Natural killer cell treated with Interleukin-12 subunit alpha and Interleukin-12 subunit beta and Interleukin-15 and Interleukin-18, amount 100 ng/mL, for 72 hours (primary cell): ENCODE measurements at places on chromosomes 1 and 21. TPM values are rescaled to one million over a fixed set of nuclear protein-coding genes. Genes with fewer than 3 reads are reported as not detected.

SNAP47 gene
- 32.5 TPM for total RNA-seq

ACTRT2 gene
- total RNA-seq: not detected

B3GALNT2 gene
- 10.3 TPM for total RNA-seq

DNA sequence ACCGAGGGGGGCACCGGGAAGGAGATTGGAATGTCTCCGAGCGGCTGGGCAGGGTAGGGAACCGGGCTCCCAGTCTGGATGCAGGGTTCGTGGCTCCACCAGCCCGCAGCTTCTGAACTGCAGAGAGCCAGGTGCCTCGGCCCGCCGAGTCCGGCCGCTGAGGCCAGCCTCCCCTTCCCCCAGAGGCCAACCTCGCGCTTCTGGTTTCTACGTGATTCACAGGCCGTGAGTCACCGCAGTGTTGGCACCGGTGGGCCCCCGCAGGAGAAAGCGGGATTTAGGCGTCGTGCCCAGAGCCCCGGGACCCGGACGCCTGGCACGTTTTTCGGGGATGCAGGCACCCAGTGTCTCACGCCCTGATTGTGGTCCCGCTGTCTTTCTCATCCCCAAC is 458 bp downstream of the CRABP2 start:
- no peak for DNase-seq
- no peaks in the 10 kb centered on the region for H3K4me1 ChIP-seq
- peaks cover 20% of the 10 kb centered on the region for H3K27me3 ChIP-seq
- H3K4me3 ChIP-seq: peak overlapping the region; percentile 20
- no peaks in the 10 kb centered on the region for H3K36me3 ChIP-seq

DNA sequence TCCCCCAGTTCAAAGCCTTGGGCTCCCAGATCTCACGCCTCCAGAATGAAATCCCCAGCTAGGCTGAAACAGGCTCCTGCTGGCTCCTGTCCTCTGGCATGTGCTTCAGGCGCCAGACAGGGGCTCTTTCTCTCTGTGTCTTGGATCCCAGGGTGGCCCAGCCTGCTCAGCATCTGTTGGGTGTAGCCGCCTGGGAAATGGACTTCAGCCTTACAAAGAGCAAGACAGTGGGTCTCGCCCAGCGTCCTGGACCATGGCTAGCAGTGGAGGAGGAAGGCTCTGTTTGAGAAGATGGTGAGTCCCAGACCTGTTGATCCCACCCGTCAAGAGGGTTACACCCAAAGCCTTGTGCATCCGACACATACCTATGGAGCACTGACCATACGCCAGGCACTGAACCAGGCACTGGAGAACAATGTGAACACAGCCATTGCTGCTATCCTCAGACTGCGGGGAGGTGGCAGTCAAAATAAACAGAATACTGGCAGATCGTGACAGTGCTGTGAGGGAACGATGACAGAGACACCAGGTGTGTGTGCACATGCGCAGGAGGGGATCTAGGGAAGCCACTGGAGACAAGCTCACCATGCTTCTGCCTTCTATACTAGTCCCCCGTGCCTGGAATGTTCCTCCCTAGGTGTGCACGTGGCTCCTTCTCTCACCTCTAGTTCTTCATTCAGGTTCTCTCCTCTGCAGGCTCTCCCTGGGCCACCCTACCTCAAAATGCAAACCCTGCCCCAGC is 93.0 kb upstream of the GCLM start:
- no peaks in the 10 kb centered on the region for H3K27me3 ChIP-seq
- no peaks in the 10 kb centered on the region for H3K4me1 ChIP-seq
- H3K4me3 ChIP-seq: no peak overlapping the region
- H3K36me3 ChIP-seq: no peaks in the 10 kb centered on the region

GRCh38 chr1:101235696-101236515 is 913 bp upstream of the S1PR1 start:
- H3K27ac ChIP-seq: peak overlapping the region; percentile 85
- peaks cover 55% of the 10 kb centered on the region for H3K4me1 ChIP-seq
- DNase-seq: peak; percentile 73
- peaks cover 18% of the 10 kb centered on the region for H3K36me3 ChIP-seq

- peaks cover 6% of the 10 kb centered on the region for H3K4me1 ChIP-seq
- H3K27ac ChIP-seq: no peak overlapping the region
- H3K27me3 ChIP-seq: no peaks in the 10 kb centered on the region
- H3K36me3 ChIP-seq: peaks cover 54% of the 10 kb centered on the region
- no peak for DNase-seq
Observed at GRCh38 chr1:39317910-39318633, 113.6 kb downstream of the MACF1 start.

DNA sequence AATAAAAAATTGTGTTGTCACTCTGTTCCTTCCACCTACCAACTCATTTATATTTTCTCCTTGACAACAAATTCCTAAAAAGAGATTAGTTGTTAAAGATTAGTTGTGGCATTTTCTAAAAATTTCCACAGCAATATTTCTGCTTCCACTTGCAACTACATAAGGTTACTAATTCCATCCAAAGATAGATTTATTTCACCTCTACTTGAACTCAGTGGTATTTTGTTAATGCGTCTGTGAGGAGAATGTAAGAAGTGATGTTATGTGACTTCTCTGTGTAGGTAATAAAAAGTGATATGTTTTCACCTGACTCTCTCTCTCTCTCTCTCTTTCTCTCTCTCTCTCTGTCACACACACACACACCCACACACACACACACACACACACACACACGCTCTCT is 1104.8 kb downstream of the AMY1C start:
- DNase-seq: no peak
- no peaks in the 10 kb centered on the region for H3K4me1 ChIP-seq
- H3K27me3 ChIP-seq: no peaks in the 10 kb centered on the region
- H3K36me3 ChIP-seq: no peaks in the 10 kb centered on the region
- H3K4me3 ChIP-seq: no peak overlapping the region
- H3K27ac ChIP-seq: no peak overlapping the region

DNA sequence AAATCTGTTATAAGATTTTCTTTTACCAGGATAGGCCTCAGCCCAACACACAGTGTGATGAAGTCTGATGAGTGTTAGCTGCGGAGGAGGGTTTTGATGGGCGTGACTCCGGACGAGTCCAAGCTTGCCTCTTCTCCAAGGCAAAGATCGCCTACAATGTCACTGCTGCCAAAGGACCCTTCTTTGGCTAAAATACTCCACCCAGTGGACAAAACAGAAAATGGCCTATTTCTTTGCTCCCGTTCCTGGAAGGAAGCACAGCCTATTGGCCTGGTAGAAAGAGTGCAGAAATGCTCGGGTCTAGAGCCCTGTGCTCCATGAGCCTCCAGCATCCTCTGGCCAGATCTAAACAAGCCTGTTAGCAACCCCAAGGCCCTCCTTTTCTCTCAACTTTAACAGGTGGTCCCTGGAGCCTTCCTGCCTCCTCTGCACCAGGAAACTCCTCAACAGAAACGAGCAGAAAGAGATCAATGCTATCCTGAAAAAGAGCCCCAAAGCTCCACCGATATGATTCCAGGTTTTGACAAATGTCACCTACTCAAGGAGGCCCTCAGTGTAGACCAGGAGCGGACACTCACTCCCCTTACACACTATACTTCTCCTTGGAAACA is 3.4 kb upstream of the CASQ2 start:
- H3K4me3 ChIP-seq: no peak overlapping the region
- no peaks in the 10 kb centered on the region for H3K4me1 ChIP-seq
- no peak for DNase-seq
- H3K36me3 ChIP-seq: no peaks in the 10 kb centered on the region
- H3K27ac ChIP-seq: no peak overlapping the region
- peaks cover 3% of the 10 kb centered on the region for H3K27me3 ChIP-seq

- no peaks in the 10 kb centered on the region for H3K27me3 ChIP-seq
- peaks cover 4% of the 10 kb centered on the region for H3K36me3 ChIP-seq
- H3K4me3 ChIP-seq: no peak overlapping the region
- no peak for DNase-seq
- no peak overlapping the region for H3K27ac ChIP-seq
Observed at GRCh38 chr1:3868464-3869006, 11.3 kb downstream of the DFFB start.

DNA sequence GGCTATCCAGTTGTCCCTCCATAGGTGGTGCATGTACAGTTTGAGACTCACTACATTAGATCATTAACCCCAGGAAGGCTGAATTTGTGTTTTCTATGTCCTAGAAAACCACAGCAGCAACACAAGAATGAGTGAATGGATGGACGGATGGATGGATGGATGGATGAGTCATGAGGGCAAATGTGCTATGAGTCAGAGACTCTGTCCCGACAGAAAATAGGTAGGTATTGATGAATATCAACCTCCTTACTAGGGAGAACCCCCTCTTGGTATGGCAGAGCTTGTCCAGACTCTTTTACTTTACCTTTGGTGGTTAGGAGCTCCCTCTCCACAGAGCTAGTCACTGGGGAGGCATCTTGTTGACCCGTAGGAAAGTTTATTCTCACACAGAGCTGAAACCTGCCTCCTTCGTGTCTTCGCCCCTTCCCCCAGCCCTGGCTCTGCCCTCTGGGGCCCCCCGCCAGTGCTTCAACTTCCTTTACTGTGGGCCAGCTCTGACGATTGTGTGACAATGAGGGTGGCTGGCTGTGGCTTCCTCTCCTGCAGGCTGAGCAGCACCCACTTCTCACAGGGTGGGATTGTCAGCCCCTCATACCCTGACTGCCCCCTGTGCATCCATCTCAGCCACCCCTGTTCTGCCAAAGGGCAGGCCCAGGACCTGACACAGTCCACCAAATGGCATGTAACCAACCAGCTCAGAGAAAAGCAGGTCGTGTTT is 145.2 kb downstream of the FOXD2 start:
- H3K27me3 ChIP-seq: peaks cover 21% of the 10 kb centered on the region
- H3K4me1 ChIP-seq: peaks cover 3% of the 10 kb centered on the region
- DNase-seq: no peak
- H3K4me3 ChIP-seq: no peak overlapping the region

- H3K4me1 ChIP-seq: no peaks in the 10 kb centered on the region
- H3K36me3 ChIP-seq: no peaks in the 10 kb centered on the region
- no peak for DNase-seq
Observed at GRCh38 chr1:14100444-14100843, 400.5 kb downstream of the PRDM2 start.

- H3K27me3 ChIP-seq: peaks cover 6% of the 10 kb centered on the region
- no peak for DNase-seq
- no peaks in the 10 kb centered on the region for H3K4me1 ChIP-seq
- H3K27ac ChIP-seq: no peak overlapping the region
Observed at GRCh38 chr1:201606096-201606495, 67.2 kb downstream of the NAV1 start.

GRCh38 chr1:93820554-93821422 is 58.2 kb downstream of the DNTTIP2 start:
- H3K4me1 ChIP-seq: peaks cover 21% of the 10 kb centered on the region
- DNase-seq: no peak
- H3K27me3 ChIP-seq: no peaks in the 10 kb centered on the region
- no peak overlapping the region for H3K4me3 ChIP-seq

- no peaks in the 10 kb centered on the region for H3K27me3 ChIP-seq
- peak overlapping the region; percentile 57 for H3K4me3 ChIP-seq
- H3K4me1 ChIP-seq: peaks cover 25% of the 10 kb centered on the region
- H3K27ac ChIP-seq: peak overlapping the region; percentile 54
Observed at GRCh38 chr1:246875041-246876026, 56.4 kb downstream of the AHCTF1 start.

DNA sequence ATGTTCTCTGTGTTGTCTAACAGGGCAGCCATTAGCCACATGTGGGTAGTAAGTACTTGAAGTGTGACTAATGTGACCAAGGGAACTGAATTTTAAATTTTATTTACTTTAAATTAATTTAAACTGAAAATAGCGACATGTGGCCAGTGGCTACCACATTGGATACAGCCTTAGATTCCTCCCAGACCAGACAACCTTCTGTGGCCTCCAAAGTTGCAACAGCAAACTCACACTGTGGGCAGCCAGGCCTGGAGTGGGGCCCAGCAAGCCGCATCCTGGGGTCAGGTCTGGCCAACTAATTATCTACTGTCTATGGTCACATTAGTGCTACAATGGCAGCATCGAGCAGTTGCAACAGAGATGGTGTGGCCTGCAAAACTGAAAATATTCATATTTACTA is 11.7 kb downstream of the EIF2D start:
- no peak overlapping the region for H3K4me3 ChIP-seq
- H3K36me3 ChIP-seq: peaks cover 22% of the 10 kb centered on the region
- H3K27me3 ChIP-seq: no peaks in the 10 kb centered on the region
- DNase-seq: no peak
- H3K4me1 ChIP-seq: peaks cover 11% of the 10 kb centered on the region

GRCh38 chr1:34013958-34014737 is 150.3 kb downstream of the HMGB4 start:
- no peaks in the 10 kb centered on the region for H3K36me3 ChIP-seq
- DNase-seq: no peak
- H3K4me1 ChIP-seq: no peaks in the 10 kb centered on the region
- peaks cover 32% of the 10 kb centered on the region for H3K27me3 ChIP-seq

DNA sequence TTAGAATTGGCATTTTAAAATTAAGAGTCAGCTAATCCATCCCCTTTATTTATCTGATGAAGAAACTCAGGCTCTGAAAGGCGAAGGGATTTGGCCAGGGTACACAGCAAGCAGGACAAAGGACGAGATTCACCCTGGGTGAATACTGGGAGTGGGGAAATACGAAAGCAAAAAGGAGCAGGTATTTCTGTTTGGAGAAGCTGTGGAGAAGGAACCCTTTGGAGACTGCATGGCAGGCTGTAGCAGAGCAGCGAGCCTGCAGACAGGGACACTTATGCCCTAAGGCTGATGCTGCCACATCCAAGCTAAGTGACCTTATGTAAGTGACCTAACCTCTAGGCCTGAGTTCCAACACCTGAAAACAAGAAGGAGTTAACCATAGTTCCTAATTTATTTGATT is 207.2 kb upstream of the C1orf87 start:
- no peak for DNase-seq
- no peaks in the 10 kb centered on the region for H3K27me3 ChIP-seq
- H3K36me3 ChIP-seq: no peaks in the 10 kb centered on the region
- no peak overlapping the region for H3K4me3 ChIP-seq

GRCh38 chr1:204443260-204443619 is 31.6 kb upstream of the PPP1R15B start:
- peaks cover 5% of the 10 kb centered on the region for H3K4me1 ChIP-seq
- H3K27ac ChIP-seq: no peak overlapping the region
- DNase-seq: no peak
- no peaks in the 10 kb centered on the region for H3K27me3 ChIP-seq

DNA sequence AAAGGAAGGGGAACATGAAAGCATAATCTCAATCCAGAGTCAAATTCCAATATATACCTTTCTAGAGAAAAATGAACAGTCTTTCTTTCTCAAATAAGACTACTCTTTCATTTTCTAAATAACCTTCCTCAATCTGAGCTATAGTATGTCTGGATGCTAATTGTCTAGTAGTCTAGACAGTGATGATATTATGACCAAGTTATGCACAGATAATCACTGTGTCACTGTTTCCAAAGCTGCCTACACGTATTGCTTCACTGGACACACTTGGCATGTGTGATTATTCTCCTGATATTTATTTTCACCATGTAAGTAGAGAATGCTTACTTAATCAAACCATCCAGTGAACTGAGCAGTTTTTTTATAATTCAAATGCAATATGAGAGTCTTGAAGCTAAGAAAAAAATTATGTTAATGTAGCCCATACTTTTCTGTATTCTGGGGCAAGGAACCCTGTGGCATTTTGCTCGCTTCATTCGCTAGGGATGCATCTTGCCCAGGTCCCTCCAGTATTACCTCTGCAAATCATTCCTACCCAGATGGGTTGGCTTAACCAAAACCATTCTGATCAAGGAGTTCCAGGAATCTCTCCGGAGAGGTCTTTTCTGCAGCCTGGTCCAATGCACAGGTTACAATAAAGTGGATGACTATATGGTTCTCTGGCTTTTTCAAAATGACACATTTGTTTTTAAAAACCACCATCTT is 303.1 kb upstream of the RUNX1 start:
- no peak overlapping the region for H3K27ac ChIP-seq
- H3K27me3 ChIP-seq: peaks cover 6% of the 10 kb centered on the region
- peaks cover 4% of the 10 kb centered on the region for H3K36me3 ChIP-seq
- DNase-seq: no peak
